ENCODE measurements at places on chromosomes 12 and 14.

GRCh38 chr12:122872815-122873361 is 23.0 kb downstream of the VPS37B start:
- no peak for DNase-seq

DNA sequence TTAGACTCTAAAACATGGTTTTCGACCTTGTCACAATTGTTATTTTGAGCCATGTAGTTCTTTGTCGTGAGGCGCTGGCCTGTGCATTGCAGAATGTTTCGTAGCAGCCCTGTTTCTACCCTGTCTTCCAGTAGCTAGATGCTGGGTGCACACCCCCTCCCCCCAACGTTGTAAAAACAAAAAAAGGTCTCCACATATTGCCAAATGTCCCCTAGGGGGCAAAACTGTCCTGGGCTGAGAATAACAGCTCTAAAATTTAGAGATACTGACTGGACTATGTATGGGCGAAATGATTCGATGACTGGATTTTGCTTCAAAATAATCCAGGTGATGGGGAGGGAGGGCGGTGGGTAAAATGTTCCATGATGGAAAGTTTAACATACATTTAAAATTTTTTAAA is 126.1 kb upstream of the FUT8 start:
- no peak for DNase-seq

GRCh38 chr12:89732522-89732921 is 23.9 kb upstream of the ATP2B1 start:
- DNase-seq: no peak

GRCh38 chr14:88299865-88300530 is 23.1 kb downstream of the KCNK10 start:
- no peak for DNase-seq

- DNase-seq: no peak
Measured at GRCh38 chr12:13126494-13126893, 23.0 kb upstream of the GSG1 start.

- DNase-seq: no peak
Measured at GRCh38 chr12:110508071-110508586, 6.0 kb downstream of the RAD9B start.

GRCh38 chr12:81296556-81297305 is 218.9 kb downstream of the ACSS3 start:
- DNase-seq: no peak

- no peak for DNase-seq
Measured at GRCh38 chr14:100295376-100296105, 10.7 kb downstream of the SLC25A29 start.

- DNase-seq: no peak
Measured at GRCh38 chr12:122088179-122088810, 9.7 kb downstream of the MLXIP start.

DNA sequence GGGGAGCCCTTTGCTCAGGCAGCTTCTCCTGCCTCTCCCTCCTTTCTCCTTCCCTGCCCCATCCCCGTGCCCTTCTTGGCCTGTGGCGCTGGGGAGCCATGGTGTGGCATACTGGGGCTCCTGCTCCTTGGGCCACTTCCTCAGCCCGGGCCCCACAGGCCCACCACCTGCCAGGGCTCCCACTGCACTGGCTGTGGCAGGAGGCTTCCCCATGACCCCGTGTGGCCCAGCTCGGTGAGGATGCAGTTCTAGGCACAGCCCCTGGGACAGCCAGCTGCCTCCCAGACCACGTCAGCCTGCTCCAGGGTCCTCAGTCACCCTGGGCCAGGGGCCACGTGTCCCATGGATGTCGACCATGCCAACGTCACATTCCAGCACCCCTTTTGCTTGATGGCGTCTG is 13.0 kb upstream of the AMN start:
- no peak for DNase-seq

DNA sequence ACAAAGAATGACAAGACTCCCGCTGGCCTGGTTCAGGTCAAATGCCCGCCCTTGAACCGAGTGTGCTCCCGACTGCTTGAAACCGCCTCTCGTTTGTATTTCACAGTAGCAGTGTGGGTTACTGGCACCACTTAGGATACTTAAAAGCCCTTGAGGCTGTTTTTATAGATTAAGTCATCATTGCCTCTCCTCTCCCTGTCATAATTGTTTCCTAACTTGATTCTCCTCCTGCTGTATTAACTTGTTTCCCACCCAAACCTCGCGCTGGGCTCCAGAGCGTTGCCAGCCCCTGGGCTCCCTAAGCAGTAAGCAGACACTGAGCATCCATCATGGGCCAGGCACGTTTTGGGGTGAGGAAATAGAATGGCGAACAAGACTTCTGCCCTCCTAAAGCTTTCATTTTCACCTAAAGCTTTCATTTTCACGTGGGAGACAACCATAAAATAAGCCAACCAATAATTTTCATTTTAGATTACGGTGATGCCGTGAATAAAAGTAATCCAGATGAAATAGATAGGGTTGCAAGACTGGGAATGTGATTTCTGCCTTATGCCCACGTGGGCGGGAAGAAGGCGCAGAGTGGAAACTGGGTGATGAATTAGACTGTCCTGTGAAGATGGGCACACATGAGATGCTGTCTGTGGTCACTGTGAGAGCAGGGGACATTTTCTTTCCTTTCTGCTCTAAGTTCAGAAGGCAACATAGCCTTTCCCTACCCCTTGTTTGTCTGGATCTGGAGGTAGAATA is 97.5 kb downstream of the PPP2R5C start:
- no peak for DNase-seq

DNA sequence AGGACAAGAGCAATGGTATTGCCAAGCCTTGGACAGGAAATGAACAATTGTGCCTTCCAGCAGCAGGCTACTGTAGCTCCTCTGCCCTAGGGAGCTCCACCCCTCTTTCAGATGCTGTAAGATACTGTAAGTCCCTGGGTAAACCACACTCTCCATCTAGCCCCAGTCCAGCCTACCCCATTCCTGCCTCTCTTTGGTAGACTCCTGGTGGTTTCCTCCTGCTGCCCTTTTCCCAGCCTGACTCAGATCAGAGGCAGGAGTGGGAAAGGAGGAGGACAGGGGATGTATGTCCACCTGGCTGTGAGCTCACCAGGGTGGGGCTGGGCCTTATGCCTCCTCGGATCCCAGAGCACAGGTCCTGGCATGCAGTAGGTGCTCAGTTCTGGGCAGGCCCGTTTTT is 174.6 kb downstream of the ESRRB start:
- no peak for DNase-seq

DNA sequence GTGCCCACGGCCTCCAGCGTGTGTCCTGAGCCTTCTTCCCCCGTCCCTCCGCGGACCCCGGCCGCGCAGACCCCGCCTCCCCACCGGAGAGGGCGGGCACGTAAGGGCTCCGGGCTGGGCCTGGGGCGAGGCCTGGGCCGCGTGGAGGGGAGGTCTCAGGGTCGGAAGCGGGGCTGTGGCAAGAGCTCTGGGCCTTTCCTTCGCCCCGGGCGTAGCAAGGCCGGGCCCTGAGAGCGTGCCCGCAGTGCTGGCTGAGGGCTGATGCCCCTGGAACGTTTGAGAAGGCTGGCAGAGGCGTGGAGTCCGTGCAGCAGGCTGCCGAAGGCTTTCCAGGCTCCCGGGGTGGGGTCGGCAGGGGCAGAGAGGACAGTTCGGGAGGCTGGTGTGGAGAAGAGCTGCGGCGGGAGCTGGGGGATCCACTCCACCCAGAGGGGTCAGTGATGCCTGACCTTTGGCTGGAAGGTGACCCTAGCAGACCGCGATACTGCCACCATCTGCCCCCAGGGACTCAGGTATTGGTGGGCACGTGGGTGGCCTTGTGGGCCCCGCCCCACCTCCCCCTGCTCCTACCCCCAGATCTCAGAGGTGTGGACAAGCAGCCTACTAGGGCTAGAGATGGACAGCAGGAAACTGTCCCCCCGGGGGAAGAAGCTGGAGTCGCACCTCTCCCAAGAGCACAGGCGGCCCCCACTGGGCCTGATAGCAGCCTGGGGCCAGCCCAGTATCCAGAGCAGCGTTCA is 558 bp downstream of the TEX22 start:
- peak; percentile 42 for DNase-seq

DNA sequence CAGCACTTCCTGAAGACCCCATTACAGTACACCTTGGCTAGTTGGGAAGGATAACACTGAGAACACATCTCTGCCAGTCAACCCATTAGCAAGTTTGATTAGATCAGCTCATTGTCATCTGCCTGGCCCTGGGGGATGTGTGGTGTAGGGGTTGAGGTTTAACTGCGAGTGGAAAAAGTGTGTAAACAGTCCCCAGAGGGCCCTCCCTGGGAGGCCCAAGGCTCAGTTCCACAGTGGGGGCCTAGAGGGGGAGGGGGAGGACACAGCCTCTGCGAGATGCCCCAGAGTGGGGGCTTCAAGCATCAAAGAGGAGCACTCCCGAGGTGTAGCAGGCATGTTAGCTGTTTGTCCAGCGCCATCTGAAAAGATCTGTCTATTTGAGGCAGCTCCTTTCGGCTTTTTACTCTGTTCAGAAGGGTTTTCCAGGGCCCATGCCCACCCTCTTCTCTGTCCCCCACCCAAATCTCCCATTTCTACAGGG is 344 bp downstream of the LPAR5 start:
- no peak for DNase-seq

DNA sequence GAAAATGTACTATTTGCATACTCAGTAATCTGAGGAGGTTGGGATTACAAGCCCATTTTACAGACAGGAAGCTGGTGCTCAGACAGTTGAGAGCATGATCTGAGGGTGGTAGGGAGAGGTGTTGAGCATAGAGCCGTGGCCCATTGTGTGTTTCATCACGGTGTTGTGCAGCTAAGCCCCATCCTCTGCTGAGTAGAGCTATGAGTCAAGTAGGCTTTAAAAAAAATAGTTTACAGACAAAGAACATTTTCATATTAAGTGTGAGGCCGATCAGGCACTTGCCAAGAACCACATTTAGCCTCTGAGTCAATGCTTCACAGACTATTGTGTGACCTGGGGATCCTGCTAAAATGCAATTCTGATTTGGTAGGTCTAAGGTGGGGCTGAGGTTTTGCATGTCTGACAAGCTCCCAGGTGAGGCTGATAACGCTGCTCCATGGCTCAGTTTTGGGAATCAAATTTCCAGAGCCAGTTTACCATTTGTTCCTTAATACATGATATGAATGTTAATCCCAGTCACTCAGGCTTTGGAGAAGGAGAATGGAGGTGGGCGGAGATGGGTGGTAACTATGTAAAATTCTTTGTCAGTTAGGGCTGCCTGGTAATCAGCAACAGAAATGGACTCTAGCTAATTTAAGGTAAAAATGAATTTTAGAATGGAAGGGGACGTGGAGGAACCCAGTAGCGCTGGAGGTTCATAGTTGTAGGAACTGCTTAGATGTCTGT is 22.2 kb downstream of the ZNF664 start:
- DNase-seq: no peak

Data from NCI-H1105 (cell line).